Mammary epithelial cell (primary cell): ENCODE measurements at places on chromosomes 7 and 10. TPM values are rescaled to one million over a fixed set of nuclear protein-coding genes. Genes with fewer than 3 reads are reported as not detected.

GPR15LG gene
- not detected for polyA plus RNA-seq

TRPV5 gene
- not detected for polyA plus RNA-seq

TEX36 gene
- not detected for polyA plus RNA-seq

NACAD gene
- 0.18 TPM for polyA plus RNA-seq

ARHGAP22 gene
- polyA plus RNA-seq, result 10.1 TPM

CEP55 gene
- polyA plus RNA-seq, result 26.8 TPM

SPAM1 gene
- not detected for polyA plus RNA-seq
